ENCODE measurements at places on chromosomes 7 and 10.

GRCh38 chr10:78229489-78229888 lies 195.8 kb downstream of the RPS24 start:
- DNase-seq, result no peak

- DNase-seq, result no peak
Observed at GRCh38 chr7:151460474-151460855, 20.5 kb upstream of the CRYGN start.

GRCh38 chr10:123146013-123146893 lies 1.7 kb upstream of the HMX2 start:
- DNase-seq, result no peak

DNA sequence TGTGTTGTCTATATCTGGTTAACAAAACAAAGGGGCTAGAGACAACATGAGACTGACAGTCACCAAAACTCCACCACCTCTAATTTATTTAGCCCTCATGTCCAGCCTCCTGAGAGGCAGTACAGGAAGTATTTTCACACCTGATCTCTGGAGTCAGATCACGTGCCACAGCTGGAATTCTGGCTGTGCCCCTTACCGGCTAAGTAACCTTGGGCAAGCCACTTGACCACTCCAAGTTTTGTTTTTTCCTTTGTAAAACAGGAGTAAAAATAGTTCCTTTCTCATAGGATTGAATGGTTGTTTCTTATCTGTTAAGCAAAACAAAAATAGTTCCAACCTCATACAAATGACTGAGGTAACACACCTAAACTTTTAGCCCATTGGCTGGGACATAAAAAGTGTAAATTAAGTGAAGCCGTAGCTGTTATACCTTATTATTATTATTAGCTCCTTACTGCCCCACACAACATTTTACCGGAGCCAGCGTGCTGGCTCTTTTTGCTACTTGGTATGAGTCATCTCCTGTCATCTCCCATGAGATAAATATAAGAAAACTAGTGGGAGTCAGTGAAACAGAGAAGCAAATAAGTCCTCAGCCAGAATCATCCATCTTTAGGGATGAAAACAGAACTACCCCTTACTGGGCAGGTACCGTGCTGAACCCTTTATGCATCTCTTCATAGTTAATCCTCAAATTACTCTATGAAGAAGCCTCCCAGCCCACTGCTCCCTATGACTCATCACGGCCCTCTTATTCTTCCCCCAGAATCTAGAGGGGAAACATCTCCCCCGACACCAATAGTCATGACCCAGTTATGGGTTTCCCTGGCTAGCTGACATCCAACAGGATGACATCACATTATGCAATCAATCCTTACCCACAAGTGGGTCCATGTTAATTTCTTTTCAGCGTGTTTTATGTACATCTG lies 44.9 kb downstream of the PPP1R3C start:
- DNase-seq, result no peak

GRCh38 chr7:141738592-141739013 lies 445 bp downstream of the SSBP1 start:
- DNase-seq, result no peak

- DNase-seq, result no peak
Observed at GRCh38 chr10:112375721-112376395, 1.9 kb downstream of the ACSL5 start.

DNA sequence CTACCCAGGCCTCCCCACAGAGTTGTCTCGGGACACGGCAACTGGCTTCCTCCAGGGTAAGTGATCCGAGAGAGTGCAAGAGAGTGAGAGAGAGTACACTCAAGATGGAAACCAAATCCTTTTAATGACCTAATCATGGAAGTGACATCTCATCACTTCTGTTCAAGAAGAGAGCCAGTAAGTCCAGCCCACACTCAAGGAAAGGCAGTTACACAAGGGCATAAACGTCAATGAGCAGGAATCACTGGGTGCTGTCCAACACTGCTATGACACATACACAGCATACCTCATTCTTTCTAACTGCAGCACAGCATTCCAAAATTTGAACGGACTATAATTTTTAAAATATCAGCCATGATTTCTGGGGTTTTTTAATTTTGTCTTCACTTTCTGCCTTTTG lies 29.3 kb upstream of the OSBPL3 start:
- no peak for DNase-seq

- DNase-seq, result no peak
Observed at GRCh38 chr7:74395745-74396311, 57.9 kb upstream of the GTF2IRD1 start.

DNA sequence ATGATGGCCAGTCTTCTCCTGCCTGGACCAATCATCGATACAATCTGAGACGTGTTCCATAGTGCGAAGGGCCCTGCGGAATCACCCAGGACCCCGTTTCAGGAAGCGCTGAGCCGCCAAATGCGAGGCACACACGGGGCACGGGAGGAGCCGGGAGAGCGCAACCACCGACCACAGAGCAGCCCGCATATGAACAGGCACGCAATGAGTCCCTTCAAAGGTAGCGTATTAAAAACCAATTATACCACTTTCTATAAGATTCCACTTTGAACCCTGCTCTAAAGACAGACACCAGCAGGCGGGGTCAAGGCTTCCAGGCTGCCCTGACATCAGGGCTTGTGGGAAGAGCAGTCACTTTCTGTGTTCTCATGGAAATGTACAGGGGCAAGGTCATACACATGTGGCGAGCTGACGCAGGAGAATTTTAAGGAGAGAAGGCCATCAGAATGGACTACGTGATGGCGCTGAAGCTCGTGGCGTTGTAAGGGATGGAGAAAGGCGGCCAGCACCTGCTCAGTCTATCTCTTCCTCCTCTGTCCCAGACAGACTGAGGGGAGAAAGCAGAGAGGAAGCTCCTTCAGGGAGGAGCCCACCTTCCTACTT lies 46.2 kb downstream of the AMZ1 start:
- DNase-seq, result no peak

GRCh38 chr7:111392294-111392693 lies 170.0 kb downstream of the IMMP2L start:
- no peak for DNase-seq

GRCh38 chr7:77497079-77497478 lies 40.0 kb upstream of the PTPN12 start:
- DNase-seq, result peak; percentile 86

- no peak for DNase-seq
Observed at GRCh38 chr10:21464134-21464533, 61.3 kb downstream of the SKIDA1 start.

DNA sequence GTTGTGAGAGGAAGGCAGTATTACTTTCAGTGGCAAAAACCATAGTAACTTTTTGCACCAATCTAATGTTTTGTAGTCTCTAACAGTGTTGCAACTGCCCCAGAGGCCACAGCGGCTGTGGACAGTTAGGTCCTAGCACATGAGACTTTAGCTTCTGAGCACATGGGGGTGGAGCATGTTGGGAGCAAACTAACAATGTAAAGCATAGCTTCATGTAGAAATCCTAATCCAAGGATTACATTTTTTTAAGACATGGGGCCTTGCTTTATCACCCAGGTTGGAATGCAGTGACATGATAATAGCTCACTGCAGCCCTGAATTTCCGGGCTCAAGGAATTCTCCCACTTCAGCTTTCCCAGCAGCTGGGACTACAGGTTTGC lies 49.0 kb downstream of the LAMB1 start:
- no peak for DNase-seq

DNA sequence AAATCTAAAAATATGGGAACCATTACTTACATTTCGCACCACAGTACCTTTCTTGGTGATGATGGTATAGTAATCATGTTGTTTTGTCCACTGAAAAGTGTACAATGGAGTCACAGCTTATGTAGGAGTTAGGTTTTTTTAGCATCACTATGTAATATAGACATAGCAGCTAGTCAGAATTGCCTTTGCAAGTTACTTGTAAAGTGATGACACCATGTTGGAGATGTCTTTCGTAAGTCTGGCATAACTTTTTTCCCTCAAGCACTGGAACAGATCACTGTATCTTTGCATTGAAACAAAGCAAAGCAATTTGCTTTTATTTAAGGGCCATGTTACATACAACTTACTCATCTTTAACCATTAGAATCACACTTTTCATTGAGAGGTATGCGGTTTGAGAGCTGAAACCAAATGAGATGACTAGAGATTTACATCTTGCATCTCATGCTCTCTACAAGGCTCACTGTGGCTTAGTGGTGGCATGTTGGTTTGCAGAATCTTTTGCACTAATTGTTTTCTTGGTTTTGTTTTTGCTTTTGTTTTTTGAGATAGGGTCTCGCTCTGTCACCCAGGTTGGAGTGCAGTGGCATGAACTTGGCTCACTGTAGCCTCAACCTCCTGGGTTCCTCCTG lies 18.3 kb downstream of the UBN2 start:
- DNase-seq, result no peak

DNA sequence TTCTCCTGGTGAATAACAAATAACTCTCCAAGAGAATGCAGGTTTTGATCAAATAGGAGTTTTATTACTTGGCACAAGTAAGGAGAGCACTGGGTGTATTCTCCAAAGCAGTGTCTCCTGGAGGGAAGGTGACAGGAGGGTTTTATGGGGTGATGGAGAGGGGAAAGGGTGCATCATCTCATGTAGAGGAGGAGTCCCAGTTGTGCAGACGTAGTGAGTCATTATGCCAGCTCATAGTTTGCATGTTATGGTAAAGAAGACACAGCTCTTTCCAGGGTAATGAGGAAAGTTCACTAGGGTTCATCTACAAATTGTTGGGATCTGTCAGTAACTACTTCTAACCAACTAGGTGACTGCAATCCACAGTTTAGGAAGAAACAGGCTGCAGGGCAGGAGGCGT lies 347.9 kb upstream of the MEOX2 start:
- DNase-seq, result no peak

DNA sequence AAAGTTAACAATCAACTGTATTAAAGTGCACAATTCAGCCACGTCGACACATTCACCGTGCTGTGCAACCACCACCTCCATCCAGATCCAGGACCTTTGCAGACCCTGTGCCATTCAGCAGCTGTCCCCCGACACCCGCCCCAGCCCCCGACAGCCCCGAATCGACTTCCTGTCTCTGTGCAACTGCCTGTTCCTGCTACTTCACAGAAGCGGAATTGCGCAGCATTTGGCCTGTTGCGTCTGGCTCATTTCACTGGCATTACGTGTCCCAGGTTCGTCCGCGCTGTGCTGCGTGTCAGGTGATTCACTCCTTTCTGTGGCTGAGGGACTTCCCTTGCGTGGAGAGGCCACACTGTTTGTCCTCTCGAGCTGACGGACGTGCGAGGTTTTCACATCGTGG lies 33.2 kb upstream of the DNAAF5 start:
- DNase-seq, result no peak

DNA sequence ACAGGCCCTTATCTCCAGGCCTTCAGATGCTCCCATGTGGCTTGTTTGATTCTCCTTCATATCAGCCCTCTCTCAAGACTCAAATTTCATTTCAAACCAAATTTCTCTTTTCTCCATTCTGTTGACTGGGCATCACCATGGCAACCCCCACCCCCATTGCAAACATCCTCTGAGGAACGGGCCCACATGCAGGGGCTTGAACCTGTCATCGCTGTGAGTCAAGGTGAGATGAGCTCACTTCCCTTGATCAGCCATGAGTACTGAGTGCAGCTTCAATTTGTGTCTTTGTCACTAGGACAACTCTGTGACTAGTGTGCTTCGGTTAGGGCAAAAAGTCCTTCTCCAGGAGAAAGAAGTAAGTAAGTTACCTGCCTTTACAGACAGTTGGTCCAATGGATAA lies 41.9 kb downstream of the CALML3 start:
- no peak for DNase-seq

GRCh38 chr7:133253519-133253875 lies 619 bp downstream of the EXOC4 start:
- DNase-seq, result no peak

DNA sequence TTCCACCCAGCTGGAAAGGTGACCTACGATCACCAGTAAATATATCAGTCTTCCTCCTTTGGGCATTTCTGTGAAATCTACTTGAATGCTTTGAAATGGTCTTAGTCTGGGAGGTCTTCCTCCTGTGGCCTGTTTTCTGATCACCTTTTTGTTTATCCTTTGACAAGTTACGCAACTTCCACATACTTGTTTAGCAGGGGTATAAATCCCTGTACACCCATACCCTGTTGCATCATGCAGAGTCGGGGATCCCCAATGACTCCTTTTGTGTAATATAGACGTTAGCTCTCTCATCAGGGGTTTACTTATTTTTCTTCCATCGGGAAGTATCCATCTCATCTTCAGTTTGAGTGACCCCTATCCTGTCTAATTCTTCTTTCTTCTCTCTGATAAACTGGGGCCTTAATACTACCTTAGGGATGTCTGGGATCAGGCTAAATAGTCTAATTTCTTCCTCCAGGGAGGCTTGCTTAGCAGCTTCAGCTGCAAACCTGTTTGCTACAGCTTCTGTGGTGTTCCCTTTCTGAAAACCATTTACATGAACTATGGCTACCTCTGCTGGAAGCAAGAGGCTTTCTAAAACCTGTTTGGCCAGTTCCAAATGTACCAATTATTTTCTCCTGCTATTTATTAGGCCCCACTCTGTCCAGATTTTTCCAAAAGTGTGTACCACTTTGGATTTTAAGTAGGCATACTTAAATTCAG lies 25.8 kb downstream of the MAPK8 start:
- peak; percentile 53 for DNase-seq

GRCh38 chr10:61662794-61663259 lies at the start of gene CABCOCO1:
Gene CABCOCO1 (plus strand): TSS chr10:61662929. CDS start chr10:61662973, 44 bp downstream.
- DNase-seq, result peak; percentile 40

DNA sequence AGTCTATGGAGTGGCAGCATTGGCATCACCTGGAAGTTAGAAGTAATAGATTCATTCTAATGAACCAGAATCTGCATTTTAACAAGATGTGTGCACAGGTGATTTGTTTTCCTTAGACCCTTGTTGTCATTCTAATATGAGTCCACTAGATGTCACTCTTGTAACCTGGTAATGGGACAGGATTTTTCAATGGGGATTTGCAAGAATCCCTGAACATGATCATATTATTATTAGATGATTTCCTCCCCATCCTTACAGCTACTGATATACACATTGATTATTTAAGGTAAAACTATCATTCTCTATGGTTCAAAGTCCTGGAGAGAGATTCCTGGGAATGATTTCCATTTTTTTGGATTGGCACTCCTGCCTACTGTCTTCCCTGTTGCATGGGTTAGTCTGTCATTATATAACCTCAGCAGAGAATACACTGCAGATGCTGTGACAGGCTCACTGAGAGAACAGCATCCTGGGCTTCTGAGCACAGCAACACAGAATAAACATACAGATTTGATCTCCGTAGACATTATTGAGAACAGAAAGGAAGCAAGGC lies 194.9 kb downstream of the SUGCT start:
- peak; percentile 57 for DNase-seq

GRCh38 chr10:29132551-29133111 lies 156.2 kb upstream of the LYZL1 start:
- peak; percentile 11 for DNase-seq
